ENCODE measurements at places on chromosomes 2 and 18. TPM values are rescaled to one million over a fixed set of nuclear protein-coding genes. Genes with fewer than 3 reads are reported as not detected.

- DNase-seq, result no peak
Observed at GRCh38 chr18:45019469-45019868, 338.8 kb downstream of the SETBP1 start.

GRCh38 chr2:28387082-28387960 is 5.3 kb upstream of the FOSL2 start:
- DNase-seq, result no peak

The CFC1 gene
- not detected for total RNA-seq

DNA sequence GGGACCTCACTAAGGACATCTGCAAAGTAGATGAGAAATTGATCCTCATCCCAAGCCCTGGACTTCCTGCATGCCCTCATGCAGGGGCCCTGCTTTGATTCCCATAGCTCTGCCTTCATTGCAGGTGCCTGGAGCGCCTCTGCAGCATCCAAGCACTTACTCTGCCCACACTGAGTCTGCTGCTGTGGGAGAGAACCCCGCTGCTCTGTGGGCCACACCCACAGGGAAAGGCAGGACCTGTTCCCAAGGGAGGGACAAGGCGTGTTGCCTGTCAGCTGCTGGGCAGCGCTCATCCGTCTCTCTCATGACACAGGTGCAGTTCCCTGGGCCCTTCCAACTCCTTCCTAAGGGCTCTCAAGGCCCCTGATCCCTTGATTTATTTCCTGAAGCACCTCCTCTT is 266.8 kb upstream of the SMIM21 start:
- DNase-seq, result no peak

GRCh38 chr2:214876815-214877214 is 67.3 kb upstream of the BARD1 start:
- no peak for DNase-seq

DNA sequence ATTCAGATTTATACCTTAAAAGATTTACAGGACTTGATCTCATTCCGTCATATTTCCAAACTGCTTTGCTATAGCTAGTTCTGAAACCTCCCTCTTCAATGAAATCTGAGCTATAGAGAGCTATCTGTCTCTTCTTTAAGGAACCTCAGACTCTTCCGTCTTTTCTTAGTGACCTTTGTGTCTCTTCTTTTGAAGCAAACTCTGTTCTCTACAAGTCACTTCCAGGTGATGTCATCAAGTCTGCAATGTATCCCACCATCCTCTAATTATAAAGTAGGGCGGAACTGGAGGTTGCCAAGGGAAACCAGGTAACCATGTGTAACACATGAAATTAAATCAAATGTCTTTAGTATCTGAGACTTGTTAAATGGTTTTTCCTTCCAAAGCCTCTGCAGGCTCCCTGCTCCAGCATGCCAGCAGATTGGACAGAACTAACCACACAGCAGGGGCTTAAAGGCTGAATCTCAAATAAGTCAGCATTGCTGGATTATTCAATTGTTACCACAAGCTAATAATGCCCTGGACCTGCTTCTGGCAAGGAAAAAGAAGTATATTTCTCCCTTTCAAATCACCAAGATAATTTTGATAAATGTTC is 41.2 kb upstream of the PEX13 start:
- DNase-seq, result no peak

The CAPN14 gene
- total RNA-seq, result not detected

- no peak for DNase-seq
Observed at GRCh38 chr18:63444580-63444979, 22.3 kb upstream of the VPS4B start.

GRCh38 chr2:177579486-177580036 is 187.0 kb downstream of the AGPS start:
- no peak for DNase-seq

All from H4 (cell line).